ENCODE measurements at places on chromosomes 2 and 18. TPM values are rescaled to one million over a fixed set of nuclear protein-coding genes. Genes with fewer than 3 reads are reported as not detected.

DNA sequence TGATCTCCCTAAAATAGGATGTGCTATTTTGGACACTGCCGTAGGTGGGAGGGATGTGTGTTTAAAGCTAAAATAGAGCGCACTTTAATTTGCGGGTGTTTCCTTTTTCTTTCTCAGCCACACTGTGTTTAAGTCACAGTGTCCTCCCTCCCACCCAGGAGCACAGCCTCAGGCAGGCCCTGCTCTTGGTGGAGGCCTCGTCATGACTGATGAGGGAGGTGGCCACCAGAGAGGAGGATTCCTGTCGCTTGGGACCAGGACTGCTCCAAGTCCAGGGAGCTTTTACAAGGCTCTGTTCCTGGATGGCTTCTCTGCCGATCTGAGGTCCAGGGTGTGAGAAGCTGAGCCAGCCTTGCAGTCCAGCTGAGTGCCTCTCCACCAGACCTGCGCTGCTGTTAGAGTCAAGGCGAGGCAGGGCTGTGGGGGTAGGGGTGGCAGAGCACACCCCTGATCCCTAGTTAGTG lies 33.5 kb downstream of the INPP4A start:
- no peak for DNase-seq
- no peaks in the 10 kb centered on the region for H3K36me3 ChIP-seq
- no peak overlapping the region for H3K27ac ChIP-seq

GRCh38 chr18:35005963-35006577 lies 35.1 kb upstream of the MAPRE2 start:
- H3K4me3 ChIP-seq: no peak overlapping the region
- no peak overlapping the region for H3K27ac ChIP-seq
- no peaks in the 10 kb centered on the region for H3K36me3 ChIP-seq
- H3K4me1 ChIP-seq: no peaks in the 10 kb centered on the region
- peak; percentile 86 for DNase-seq

GRCh38 chr18:22268641-22269128 lies 99.3 kb downstream of the GATA6 start:
- H3K36me3 ChIP-seq: no peaks in the 10 kb centered on the region
- no peaks in the 10 kb centered on the region for H3K27me3 ChIP-seq
- H3K27ac ChIP-seq: no peak overlapping the region
- H3K4me3 ChIP-seq: no peak overlapping the region
- DNase-seq: no peak
- H3K4me1 ChIP-seq: no peaks in the 10 kb centered on the region

GRCh38 chr2:25430556-25430955 lies 88.8 kb upstream of the DNMT3A start:
- H3K36me3 ChIP-seq: no peaks in the 10 kb centered on the region
- no peak overlapping the region for H3K4me3 ChIP-seq
- H3K27ac ChIP-seq: no peak overlapping the region
- H3K27me3 ChIP-seq: no peaks in the 10 kb centered on the region
- DNase-seq: no peak
- no peaks in the 10 kb centered on the region for H3K4me1 ChIP-seq

- H3K27ac ChIP-seq: no peak overlapping the region
- no peaks in the 10 kb centered on the region for H3K36me3 ChIP-seq
- DNase-seq: no peak
- peaks cover 5% of the 10 kb centered on the region for H3K4me1 ChIP-seq
- no peak overlapping the region for H3K4me3 ChIP-seq
These were observed 10.4 kb upstream of the KCNK3 start for GRCh38 chr2:26682155-26682554.

- no peak overlapping the region for H3K4me3 ChIP-seq
- no peak overlapping the region for H3K27ac ChIP-seq
These were observed 45.5 kb upstream of the LRRTM4 start for GRCh38 chr2:77567723-77568122.

DNA sequence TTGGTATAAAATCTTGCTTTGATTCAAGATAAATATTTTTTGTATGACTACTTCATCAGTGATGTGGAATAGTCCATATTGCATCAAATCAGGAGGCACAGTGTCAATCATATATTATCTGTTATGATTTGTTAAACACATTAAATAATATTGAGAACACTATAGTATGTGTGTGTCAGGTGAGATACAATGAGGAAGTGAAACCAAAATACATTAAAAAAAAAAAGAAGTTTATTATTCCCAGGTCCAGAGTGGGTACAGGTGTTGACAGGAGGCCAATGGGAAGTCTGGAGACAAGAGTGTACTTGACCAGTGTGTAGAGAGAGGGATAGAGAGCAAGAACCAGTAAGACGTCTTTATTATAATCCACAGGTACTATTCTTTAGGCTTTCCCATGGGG lies 292.6 kb downstream of the FSIP2 start:
- no peaks in the 10 kb centered on the region for H3K27me3 ChIP-seq
- H3K36me3 ChIP-seq: no peaks in the 10 kb centered on the region
- DNase-seq: no peak
- no peak overlapping the region for H3K27ac ChIP-seq
- no peaks in the 10 kb centered on the region for H3K4me1 ChIP-seq

GRCh38 chr2:226600802-226601201 lies 198.8 kb downstream of the IRS1 start:
- no peaks in the 10 kb centered on the region for H3K36me3 ChIP-seq
- H3K4me1 ChIP-seq: peaks cover 2% of the 10 kb centered on the region
- H3K4me3 ChIP-seq: no peak overlapping the region
- H3K27me3 ChIP-seq: no peaks in the 10 kb centered on the region

DNA sequence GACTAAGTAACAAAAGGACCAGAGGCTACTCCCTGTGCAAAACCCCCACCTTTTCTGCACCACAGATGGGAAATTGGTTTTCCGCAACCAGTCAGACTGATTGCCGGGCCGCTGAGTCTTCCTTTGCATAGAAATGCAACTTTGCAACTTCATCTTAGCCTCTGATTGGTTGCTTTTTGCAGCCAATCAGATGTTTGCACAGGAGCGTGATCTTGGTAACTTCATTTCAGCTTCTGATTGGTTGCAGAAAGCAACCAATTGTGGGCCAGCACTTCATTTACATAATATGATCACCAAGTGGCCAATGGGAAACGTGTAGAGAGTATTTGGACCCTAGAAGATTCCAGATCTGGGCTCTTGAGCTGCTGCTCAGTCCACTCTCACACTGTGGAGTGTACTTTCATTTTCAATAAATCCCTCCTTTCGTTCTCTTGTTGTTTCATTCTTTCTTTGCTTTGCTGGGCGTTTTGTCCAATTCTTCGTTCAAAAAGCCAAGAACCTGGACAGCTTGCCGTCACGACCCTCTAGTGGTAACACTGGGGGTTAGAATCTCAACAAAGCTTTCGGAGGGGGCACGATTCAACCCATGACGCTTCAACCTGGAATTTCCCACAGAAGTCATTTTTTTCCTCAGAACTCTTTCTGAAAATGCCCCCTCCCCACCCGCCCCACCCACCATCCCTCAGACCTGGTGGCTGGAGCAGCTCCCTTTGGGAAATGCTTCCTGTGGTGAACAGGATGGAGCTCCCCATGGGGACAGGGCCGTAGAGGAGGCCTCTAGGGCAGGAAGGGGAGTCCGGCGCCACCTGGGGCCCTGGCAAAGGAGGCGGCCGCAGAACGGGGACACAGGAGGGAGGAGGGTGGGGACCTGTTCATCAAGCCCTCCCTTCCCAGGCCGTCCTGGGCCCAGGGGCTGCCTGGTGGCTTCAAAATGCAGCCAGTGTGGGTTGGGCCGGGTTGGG lies 31.8 kb upstream of the KCNF1 start:
- no peak overlapping the region for H3K4me3 ChIP-seq

GRCh38 chr2:240465268-240465764 lies 29.9 kb downstream of the GPC1 start:
- H3K4me3 ChIP-seq: no peak overlapping the region
- no peak for DNase-seq
- peaks cover 47% of the 10 kb centered on the region for H3K36me3 ChIP-seq
- H3K27me3 ChIP-seq: no peaks in the 10 kb centered on the region
- H3K27ac ChIP-seq: no peak overlapping the region
- H3K4me1 ChIP-seq: peaks cover 11% of the 10 kb centered on the region

DNA sequence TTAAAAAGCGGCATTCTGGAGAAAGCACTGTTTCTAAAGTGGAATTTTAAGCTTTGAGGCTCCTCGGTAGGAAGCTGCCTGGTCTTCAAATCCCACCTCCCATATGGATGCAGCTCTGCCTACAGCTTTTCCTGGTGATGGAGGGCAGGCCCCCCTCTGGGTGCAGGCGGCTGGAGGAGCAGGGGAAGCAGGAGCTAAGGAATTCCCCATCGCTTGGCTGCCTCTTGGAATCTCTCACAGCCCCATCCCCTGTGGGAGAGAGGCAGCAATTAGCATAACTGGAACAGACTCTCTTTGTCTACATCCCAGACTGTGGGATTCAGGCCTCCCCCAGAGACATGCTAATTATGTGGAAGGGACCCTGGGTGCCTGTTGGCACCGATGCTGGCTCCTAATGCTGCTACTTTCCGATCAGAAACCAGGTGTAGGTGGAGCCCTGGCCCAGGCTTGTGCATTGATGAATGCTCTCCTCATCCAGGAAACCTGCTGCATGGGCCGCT lies 51.3 kb downstream of the LIPG start:
- H3K27ac ChIP-seq: no peak overlapping the region
- peaks cover 13% of the 10 kb centered on the region for H3K4me1 ChIP-seq
- H3K27me3 ChIP-seq: no peaks in the 10 kb centered on the region
- no peaks in the 10 kb centered on the region for H3K36me3 ChIP-seq
- DNase-seq: no peak
- H3K4me3 ChIP-seq: no peak overlapping the region

- peak overlapping the region; percentile 67 for H3K27ac ChIP-seq
- no peak overlapping the region for H3K4me3 ChIP-seq
- H3K27me3 ChIP-seq: no peaks in the 10 kb centered on the region
- H3K36me3 ChIP-seq: no peaks in the 10 kb centered on the region
These were observed 288.5 kb downstream of the TNS1 start for GRCh38 chr2:217714287-217714751.

- H3K4me3 ChIP-seq: no peak overlapping the region
- H3K27me3 ChIP-seq: no peaks in the 10 kb centered on the region
- DNase-seq: peak; percentile 67
- peaks cover 6% of the 10 kb centered on the region for H3K4me1 ChIP-seq
- H3K36me3 ChIP-seq: no peaks in the 10 kb centered on the region
- no peak overlapping the region for H3K27ac ChIP-seq
These were observed 125.0 kb downstream of the CACNB4 start for GRCh38 chr2:151973901-151974199.

- no peak overlapping the region for H3K27ac ChIP-seq
- H3K4me3 ChIP-seq: no peak overlapping the region
- DNase-seq: peak; percentile 37
These were observed 25.4 kb downstream of the USP14 start for GRCh38 chr18:183769-184168.

GRCh38 chr2:24903161-24904103 lies 16.6 kb downstream of the ADCY3 start:
- no peak for DNase-seq
- no peaks in the 10 kb centered on the region for H3K4me1 ChIP-seq
- no peaks in the 10 kb centered on the region for H3K27me3 ChIP-seq
- no peaks in the 10 kb centered on the region for H3K36me3 ChIP-seq
- no peak overlapping the region for H3K27ac ChIP-seq
- H3K4me3 ChIP-seq: no peak overlapping the region

- H3K27me3 ChIP-seq: no peaks in the 10 kb centered on the region
- H3K4me1 ChIP-seq: no peaks in the 10 kb centered on the region
- no peak overlapping the region for H3K27ac ChIP-seq
- no peaks in the 10 kb centered on the region for H3K36me3 ChIP-seq
- no peak for DNase-seq
- H3K4me3 ChIP-seq: no peak overlapping the region
These were observed 693.4 kb upstream of the ID2 start for GRCh38 chr2:7988440-7988839.

GRCh38 chr18:58201733-58202730 lies 158.0 kb downstream of the NEDD4L start:
- H3K4me1 ChIP-seq: no peaks in the 10 kb centered on the region
- H3K27me3 ChIP-seq: no peaks in the 10 kb centered on the region
- DNase-seq: no peak

- H3K36me3 ChIP-seq: peaks cover 62% of the 10 kb centered on the region
- DNase-seq: no peak
- H3K27ac ChIP-seq: no peak overlapping the region
These were observed 29.8 kb upstream of the ACTG2 start for GRCh38 chr2:73862987-73863386.

- H3K27me3 ChIP-seq: no peaks in the 10 kb centered on the region
- no peak for DNase-seq
- peaks cover 10% of the 10 kb centered on the region for H3K4me1 ChIP-seq
- no peak overlapping the region for H3K27ac ChIP-seq
- no peak overlapping the region for H3K4me3 ChIP-seq
These were observed 93.2 kb downstream of the KLF7 start for GRCh38 chr2:207072571-207072970.

DNA sequence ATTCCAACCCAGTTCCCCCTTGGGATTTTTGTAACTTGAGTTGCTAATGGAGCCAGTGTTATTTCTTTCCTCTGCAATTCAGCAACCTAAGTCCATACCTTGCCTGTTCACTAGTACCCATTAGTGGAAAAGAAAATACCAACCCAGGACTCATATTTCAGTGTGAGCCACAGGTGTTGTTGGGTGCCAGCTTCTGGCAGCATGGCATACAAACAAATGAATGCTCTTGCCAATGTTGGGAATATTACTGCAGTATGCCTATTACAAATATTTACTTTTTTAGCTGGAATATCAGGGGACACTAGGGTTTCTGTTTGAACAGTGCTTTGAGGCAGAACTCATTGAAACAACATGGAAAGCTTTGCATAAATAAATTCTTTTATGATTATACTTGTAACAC lies 130.2 kb downstream of the NCKAP5 start:
- peaks cover 4% of the 10 kb centered on the region for H3K4me1 ChIP-seq
- DNase-seq: peak; percentile 34
- no peak overlapping the region for H3K27ac ChIP-seq
- no peaks in the 10 kb centered on the region for H3K36me3 ChIP-seq
- no peaks in the 10 kb centered on the region for H3K27me3 ChIP-seq

DNA sequence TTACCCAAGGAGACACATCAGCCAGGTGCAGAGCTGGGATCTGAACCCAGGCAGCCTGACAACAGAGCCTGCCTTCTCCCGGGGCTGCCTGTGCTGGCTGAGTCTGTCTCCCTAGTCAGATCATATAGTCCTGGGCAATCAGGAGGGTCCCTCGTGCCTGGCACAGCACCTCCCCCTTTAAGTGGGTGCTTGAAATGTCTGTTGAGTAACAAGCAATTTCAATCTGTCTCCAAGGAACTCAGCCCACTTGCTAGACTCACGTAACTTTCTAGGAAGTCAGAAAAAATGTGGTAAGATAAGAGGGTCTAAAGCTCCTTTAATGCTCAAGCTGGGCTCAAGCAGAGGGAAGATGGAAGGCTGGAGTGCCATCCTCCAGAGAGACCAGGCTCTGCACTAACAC lies 51.9 kb downstream of the REEP1 start:
- H3K36me3 ChIP-seq: no peaks in the 10 kb centered on the region
- peaks cover 40% of the 10 kb centered on the region for H3K4me1 ChIP-seq
- no peaks in the 10 kb centered on the region for H3K27me3 ChIP-seq

- H3K4me1 ChIP-seq: no peaks in the 10 kb centered on the region
- no peak overlapping the region for H3K27ac ChIP-seq
- no peaks in the 10 kb centered on the region for H3K27me3 ChIP-seq
- H3K4me3 ChIP-seq: no peak overlapping the region
- no peak for DNase-seq
These were observed 61.5 kb upstream of the NEDD4L start for GRCh38 chr18:57982372-57983021.

The TLX2 gene
- total RNA-seq: not detected

The ZSWIM2 gene
- not detected for total RNA-seq

The ITGB6 gene
- total RNA-seq: 37.7 TPM

The CNRIP1 gene
- 21.1 TPM for total RNA-seq

The EVX2 gene
- total RNA-seq: 0.18 TPM

The MOGAT1 gene
- total RNA-seq: not detected

The AGAP1 gene
- 19.1 TPM for total RNA-seq

The CFAP210 gene
- not detected for total RNA-seq

The PSMA8 gene
- not detected for total RNA-seq

The TTR gene
- 0.27 TPM for total RNA-seq

Measured in muscle of leg (tissue), 16 donors.